Right cardiac atrium (tissue), 5 donors: ENCODE measurements at places on chromosomes 4 and X. TPM values are rescaled to one million over a fixed set of nuclear protein-coding genes. Genes with fewer than 3 reads are reported as not detected.

DNA sequence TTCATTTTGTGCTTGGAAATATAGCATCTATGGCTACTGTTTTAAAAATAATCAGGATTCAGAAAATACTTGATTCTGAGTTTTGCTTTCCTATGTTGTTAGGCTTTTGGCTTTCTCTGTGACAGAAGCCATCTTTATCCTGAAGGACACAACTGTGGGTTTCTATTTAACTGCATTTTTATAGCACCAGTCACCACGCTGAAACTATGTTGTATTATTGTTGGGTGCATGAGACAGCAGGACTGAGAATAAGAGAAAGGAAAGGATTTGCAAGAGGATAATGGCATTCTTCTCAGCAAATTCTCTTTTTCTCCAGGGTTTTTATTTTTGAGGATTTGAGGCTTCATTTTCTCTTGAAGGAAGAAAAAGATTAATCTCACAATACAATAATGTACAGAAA lies 10.1 kb upstream of the NEUROG2 start:
- DNase-seq: no peak

H2BW1 gene
- not detected for total RNA-seq

- DNase-seq: no peak
Measured at GRCh38 chr4:128917781-128918180, 108.3 kb downstream of the JADE1 start.

DNA sequence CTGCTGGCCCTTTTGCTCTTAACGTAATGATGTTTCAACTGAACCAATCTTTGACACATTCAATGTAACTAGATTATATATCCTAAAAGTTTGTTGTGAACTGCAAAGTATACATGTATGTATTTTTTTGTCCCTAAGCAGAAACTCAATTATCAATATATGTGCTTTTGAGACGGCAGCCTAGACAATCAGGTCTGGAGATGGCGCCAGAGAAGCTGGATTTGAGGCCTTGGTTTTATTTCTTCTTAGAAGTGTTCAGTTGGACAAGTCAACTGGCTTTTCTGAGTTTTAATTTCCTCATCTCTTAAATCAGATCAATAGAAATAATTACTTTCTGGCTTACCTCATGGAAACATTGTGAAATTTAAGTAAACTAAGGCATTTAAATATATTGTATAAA lies 62.5 kb downstream of the DCAF8L1 start:
- DNase-seq: no peak

DNA sequence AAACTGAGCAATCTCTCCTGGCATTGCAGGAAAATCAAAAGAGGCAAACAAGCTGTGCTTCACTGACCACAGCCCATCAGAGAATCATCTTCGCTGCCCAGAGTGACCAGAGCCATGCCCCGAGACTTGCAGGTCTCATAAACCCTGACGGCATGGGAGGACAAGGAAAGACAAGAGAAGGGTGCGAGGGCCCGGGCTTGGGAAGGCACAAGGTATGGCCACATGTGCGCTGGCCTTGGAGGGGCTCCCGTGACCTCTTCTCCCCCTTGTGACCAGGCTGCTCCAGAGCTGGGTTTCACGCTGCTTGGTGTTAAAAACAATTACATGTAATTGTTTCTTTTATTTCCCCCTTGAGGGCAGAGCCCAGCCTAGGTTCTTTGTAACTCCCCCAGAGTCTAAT lies 20.8 kb downstream of the DCTD start:
- DNase-seq: no peak

DNA sequence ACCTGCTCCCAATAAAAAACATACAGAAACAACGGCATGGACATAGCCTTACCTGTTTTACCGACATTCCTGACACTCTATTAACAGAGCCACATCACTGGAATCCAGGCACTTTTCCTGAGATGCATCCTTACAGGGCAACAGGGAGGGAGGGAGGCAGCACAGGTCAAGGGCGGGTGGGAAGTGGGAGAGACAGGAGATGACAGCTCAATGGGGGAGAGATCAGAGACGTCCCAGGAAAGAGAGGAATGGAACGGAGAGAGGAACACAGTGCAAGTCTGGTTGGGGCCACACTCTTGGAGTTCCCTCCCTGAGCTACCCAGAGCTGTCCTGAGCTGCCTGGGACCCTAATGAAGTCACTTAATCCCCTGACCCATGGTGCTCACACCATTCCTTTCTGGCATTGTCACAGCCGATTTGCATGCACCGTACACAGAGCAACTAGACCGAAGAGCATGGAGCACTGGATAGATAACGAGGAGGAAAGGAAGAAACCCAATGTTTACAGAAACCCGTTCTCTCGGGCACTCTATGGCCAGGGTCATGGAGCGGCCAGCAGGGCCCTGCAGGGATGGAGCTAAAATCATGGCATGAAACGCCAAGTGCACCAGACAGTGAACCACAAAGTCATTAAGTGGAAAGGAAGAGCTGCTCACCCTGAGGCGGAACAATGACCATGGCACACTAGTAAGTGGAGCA lies 93.1 kb downstream of the NSUN7 start:
- DNase-seq: no peak

DNA sequence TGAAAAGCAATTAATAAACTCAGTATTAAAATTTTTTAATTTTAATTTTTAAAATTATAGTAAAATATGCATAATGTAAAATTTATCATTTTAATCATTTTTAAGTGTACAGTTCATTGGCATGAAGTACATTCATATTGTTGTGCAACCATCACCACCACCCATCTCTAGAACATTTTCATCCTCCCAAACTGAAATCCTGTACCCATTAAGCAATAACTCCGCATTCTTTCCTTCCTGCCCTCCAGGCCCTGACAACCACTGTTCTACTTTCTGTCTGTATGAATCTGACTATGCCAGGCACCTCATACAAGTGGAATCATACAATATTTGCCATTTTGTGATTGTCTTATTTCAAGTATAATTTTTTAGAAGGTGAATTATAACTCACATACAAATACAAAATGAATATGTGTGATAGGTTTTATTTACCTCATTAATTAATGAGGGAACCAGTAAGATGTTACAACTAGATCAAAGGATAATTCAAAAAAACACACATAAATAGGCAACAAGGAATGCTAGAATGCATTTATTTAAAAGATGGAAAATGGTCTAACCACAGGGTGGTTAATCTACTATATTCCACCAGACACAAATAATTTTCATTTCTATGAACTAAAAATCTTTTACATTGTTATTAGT lies 13.1 kb upstream of the AFF1 start:
- no peak for DNase-seq

DNA sequence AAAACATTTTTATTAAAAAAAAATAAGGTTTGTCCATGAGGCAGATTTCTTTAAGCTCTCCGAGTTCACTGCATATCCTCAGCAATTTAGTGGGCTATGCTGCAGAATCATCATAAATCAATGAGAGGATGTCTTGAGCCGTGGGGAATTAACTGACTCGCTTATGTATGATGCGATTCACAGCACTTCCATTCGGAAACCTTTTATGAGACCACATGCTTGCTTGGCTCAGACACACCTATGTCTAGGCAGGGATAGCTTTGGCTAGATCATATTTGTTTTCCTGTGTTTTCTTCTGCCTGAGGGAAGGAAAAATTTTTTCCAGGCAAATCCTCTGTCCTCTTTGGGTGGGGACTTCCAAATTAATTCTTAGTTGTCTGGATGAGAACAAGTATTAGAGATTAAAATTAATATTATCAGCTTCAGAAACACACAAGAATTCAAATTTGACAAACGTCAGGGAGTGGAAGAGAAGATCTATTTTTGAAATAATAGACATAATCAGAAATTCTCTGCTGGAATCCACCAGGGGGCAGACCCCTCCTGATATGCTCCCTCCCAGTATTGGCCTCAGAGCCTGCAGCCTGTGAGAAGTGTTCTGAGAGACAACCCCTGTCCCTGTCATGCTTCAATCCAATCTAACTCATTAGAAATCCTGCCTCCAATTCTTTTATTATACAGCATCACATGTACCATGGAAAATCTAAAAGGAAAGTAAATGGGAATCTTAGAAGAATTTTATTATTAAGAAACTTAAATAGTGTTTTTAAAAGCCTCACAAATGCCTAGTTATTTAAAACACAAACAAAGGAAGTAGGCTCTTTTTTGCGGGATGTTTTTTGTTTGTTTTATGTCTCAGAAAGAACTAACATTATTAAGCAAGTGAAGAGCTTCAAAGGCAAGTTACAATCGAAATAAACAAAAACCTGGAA lies 345.1 kb upstream of the TACR3 start:
- DNase-seq: peak; percentile 14

DNA sequence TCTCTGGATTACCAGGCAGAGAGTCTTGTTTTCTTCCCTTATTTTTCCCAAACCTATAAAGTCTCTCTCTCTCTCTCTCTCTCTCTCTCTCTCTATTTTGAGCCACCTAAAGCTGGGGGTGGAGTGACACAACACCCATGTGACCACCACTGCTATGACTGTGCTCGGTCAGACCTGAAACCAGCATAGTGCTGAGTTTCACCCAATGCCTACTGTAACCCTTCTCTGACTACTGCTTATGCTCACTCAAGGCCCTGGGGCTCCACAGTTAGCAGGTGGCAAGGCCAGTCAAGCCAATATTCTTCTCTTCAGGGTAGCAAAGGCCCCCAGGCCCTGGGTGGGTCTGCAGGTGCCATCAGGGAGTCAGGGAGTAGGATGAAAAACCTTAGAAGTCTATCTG lies 114.7 kb upstream of the ARMCX2 start:
- DNase-seq: no peak

DNA sequence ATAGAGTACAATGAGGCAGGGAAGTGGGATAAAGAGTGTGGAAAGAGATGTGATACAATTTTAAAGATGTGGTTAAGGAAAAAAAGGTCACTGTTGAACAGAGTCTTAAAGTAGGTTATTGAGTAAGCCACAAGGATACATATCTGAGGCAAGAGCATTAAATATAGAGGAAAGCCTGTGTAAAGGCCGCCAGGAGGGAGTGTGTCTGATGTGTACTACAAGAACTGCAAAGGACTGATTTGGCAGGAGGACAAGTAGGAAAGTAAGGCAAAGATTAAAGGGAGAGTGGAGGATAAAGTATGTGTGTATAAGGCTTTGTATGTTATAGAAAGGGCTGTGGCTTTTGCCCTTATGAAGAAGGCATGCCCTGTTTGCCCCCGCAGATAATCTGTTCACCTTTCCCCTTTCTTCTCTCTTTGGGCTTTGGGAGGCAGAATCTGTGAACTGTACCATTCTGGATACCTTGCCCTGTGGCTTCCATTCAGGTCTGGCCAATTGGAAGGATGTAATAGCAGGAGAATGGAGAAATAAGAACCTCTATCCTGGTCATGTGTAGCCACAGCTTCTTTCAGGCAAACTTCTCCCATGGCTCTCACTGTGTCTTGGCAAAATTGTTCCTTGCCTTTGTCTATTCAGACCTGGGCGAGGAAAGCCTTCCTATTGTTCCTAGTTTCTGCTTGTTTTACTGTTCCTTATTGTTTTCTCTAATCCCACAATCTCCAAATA lies 68.9 kb upstream of the FAM47B start:
- no peak for DNase-seq

FRMPD3 gene
- total RNA-seq: 0.36 TPM

ARMCX1 gene
- total RNA-seq: 35.3 TPM

GRCh38 chr4:146398896-146399445 lies 122.8 kb downstream of the SLC10A7 start:
- no peak for DNase-seq

SMIM14 gene
- total RNA-seq: 25.5 TPM

PIN4 gene
- total RNA-seq: 10.6 TPM

GRCh38 chr4:52993771-52994170 lies 131.7 kb downstream of the RASL11B start:
- DNase-seq: peak; percentile 40

DNA sequence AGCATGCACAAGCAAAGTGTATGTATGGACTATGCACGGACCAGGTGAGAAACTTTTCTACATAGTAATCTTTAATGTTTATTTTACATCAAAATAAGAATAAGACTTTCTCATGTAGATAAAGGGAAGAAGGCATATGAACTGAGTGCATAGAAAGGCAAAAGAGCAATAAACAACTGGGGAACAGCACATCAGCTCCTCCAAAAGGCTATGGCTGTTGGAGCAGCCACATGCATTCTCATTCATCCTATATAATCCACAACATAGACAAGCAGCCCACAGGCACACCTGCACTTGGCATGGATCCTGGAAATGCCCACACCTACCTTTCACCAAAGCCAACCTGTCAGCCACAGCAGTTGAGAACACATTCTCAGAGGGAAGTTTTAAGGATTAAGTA lies 586.9 kb upstream of the INTU start:
- no peak for DNase-seq

DNA sequence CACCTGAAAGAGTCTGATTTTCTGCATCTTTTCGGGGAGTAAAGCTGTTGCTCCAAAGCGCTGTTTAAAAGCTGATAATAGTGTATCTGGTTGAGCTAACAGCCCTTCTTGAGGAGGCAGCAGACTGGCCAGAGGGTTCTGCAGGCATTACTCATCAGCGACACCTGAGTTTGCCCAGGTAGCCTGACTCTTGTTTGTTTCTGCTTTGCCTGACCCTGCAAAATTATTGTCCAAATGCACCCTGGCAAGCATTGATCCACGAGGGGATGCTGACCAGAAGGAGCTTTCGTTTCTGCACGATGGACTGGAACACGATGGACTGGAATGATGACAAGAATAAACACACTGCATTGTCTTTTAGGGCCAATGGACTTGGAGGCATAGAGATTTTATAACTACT lies 6.2 kb downstream of the CD99 start:
- no peak for DNase-seq

CLDN22 gene
- total RNA-seq: not detected

DNA sequence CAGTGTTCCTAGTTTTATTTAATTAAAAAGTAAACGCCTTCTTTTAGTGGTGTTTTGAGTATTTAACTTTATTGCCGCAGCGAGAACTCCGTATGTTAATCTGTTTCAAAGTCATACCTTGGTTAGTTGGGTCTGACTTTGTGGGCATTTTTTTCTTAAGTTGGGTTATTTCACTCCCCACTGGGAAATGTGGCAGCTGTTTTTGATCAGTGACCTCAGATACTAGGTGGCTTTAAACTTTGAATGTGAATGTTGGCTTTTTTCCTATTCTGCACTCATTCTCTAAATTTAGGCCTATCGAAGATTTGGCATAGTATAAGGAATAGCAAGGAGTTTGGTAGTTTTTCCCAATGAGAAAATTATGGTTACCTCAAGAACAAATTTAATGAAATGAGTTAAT lies 85.9 kb downstream of the FIP1L1 start:
- no peak for DNase-seq

RNF150 gene
- 32.8 TPM for total RNA-seq

GRCh38 chr4:163467082-163467770 lies 6.3 kb downstream of the TKTL2 start:
- DNase-seq: no peak

GRCh38 chr4:140874056-140874455 lies 117.9 kb upstream of the TBC1D9 start:
- DNase-seq: no peak

- DNase-seq: no peak
Measured at GRCh38 chr4:163731071-163731470, 236.6 kb downstream of the TMA16 start.

- no peak for DNase-seq
Measured at GRCh38 chr4:38623260-38623659, 40.7 kb upstream of the KLF3 start.

DNA sequence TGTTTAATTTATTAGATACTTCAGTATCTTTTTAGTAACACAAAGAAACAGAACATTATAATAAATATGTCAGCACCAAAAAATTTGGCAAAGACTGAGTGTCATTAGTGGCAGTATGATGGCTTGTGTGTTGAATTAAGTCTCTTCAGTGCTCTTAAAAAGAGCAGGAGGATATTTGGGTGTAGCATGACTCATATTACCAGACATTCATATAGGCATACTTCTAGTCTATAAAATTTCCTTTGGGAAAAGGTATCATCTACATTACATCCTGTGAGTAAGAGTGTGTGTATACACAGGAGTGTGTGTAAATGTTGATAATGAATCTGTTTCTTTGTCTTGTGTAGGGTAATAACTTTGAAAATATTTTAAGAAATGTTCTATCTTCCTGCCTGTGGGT lies 135.7 kb downstream of the CNKSR2 start:
- DNase-seq: no peak

KLHL13 gene
- total RNA-seq: 7.0 TPM
